Stimulated activated CD8-positive, alpha-beta memory T cell treated with anti-CD3 and anti-CD28 coated beads, Interleukin-4, amount 100 ng/mL, for 4 hours (primary cell): ENCODE measurements at places on chromosomes 11 and 22.

DNA sequence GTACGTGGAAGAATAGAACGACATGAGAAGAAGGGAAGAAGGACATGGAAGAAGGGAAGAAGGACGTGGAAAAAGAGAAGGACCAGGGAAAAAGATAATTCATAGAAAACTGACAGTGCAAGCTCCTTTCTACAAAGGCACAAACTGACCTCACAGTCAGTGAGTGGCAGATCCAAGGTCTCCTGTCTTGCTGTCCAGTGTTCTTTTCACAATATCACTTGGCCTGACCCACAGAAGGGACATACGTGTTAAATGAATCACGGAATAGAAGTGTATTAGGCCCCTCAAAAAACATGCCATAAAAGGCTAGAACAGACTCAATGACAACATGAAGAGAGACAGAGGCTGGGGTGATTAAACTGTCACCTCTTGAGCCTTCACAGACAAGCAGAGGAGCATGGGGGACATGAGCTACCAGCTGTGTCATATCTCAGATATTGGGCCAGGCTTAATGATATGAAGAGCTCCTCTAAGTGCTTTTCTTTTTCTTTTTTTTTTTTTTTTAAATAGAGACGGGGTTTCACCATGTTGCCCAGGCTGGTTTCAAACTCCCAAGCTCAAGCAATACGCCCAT, 4.6 kb downstream of the ASCC2 start:
- DNase-seq = no peak

GRCh38 chr11:7567311-7567710, 53.5 kb downstream of the PPFIBP2 start:
- DNase-seq = no peak

- DNase-seq = no peak
Measured at GRCh38 chr22:42623301-42623751, 8.6 kb upstream of the POLDIP3 start.

GRCh38 chr22:20967697-20968211, 699 bp downstream of the AIFM3 start:
- DNase-seq = no peak

GRCh38 chr11:13376838-13377237, 86.2 kb downstream of the BTBD10 start:
- no peak for DNase-seq

- no peak for DNase-seq
Measured at GRCh38 chr11:65487467-65488272, 11.2 kb upstream of the MALAT1 start.

GRCh38 chr11:122422682-122423081, 232.8 kb upstream of the UBASH3B start:
- no peak for DNase-seq

DNA sequence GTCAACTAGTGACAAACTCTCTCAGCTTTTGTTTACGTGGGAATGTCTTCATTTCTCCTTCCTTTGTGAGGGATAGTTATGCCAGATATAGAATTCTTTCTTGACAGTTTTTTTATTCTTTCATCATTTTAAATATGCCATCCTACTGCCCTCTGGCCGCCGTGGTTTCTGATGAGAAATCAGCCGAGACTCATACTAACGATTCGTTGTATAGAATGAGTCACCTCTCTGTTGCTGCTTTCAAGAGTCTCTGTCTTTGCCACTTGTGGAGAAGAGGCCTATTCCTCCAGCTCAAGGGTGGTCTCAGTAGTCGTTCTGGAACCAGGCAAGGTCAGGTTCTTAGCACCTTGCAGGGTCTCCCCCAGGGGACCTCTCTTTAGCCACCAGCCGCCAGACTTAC, 8.0 kb downstream of the MYO7A start:
- no peak for DNase-seq

GRCh38 chr11:47010179-47010578, 73.6 kb downstream of the CSTPP1 start:
- DNase-seq = no peak

GRCh38 chr11:96187822-96188221, 155.2 kb downstream of the MAML2 start:
- no peak for DNase-seq

- DNase-seq = no peak
Measured at GRCh38 chr11:57241353-57241972, 4.4 kb upstream of the APLNR start.

- DNase-seq = no peak
Measured at GRCh38 chr22:39428597-39429071, 28.2 kb upstream of the MGAT3 start.

- DNase-seq = peak; percentile 55
Measured at GRCh38 chr11:44556735-44557409, 8.6 kb upstream of the CD82 start.

DNA sequence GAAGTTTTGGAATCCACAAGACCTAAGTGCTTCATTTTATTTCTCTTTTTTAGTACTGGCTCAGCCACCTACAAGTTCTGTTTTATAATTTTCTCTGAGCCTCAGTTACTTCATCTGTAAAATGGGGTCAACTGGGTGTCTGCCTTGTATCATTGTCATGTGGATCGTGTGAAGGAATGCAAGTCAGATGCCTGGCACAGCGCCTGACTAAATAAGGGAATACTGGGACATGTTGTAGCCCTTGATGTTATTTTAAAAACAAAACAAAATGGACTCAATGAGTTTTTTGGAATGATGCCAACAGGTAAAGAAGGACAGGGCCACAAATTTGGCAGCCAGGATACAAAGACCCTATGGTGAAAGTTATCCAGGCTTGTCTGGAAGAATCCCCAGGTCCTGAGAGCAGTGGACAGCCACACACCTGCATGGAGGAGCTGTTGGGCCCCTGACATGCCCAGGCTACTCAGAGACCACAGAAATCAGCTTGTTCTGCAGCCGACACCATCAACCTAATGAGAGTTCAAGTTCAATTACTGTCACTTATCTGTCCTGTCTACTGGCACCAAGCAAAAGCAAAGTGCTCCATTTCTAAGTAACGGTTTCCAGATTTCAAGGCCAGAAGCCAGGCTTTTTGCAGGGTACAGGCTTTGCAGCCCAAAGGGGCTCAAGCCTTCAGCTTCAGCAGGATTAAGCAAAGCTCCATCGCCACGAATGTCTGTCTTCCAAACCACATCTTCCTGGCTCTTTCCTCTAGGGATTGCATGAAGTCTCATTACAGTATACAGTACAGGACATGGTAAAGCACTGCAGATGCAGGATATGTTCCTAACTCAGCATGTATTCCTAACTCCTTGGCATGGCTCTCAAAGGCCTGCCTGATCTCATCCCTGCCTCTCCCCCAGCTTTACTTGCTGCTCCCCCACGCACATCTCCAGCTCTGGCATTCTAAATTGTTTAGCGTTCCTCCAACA, 18.4 kb downstream of the DKK3 start:
- no peak for DNase-seq

DNA sequence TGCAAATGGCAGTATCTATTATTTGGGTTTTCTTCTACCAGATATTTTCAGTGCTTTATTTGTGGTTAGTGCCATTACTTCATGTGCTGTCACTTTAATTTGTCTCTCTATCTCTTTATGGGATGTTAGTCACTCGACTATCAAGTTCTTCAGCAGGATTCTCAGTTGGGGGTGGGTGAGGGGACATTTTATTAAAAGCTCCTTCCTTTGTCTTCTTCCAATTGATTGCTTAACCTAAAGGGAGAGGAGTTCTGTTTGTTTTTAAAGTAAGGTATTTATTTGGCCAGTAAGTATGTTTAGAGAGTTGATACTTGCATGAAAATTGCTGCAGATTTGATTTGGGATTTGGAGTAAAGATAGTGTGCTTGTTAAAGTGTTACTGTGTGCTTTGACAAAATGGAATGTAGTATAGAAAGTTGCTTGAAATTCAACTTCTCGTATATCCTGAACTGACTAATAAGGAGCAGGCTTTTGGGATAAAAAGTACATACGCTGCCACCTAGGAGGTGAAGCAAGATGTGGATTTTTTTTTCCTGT, 10.3 kb downstream of the YAP1 start:
- no peak for DNase-seq
